ENCODE measurements at places on chromosomes 11 and 22.

- no peak for DNase-seq
Observed at GRCh38 chr11:16780698-16781550, 42.5 kb downstream of the C11orf58 start.

GRCh38 chr11:113110046-113110445 lies 148.8 kb downstream of the NCAM1 start:
- DNase-seq: no peak

GRCh38 chr22:35601743-35602615 lies 15.2 kb downstream of the MB start:
- DNase-seq: no peak

DNA sequence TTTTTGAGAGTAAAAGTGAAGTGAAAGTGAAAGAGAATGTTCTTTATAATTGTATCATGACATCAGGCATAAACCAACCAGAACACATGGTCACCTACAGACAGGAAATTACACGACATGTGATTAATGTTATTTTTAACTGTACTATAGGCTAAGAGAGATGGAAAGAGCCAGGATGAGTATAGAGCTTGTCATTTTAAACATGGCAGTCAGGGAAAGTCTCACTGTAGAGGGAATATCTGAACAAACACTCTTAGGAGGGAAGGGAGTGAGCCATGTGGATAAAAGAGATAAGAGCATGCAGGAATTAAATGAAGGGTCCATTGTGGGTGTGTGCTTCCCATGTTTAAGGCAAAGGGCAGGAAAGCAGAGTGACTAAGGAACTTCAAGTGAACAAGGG lies 599.1 kb upstream of the FAT3 start:
- DNase-seq: no peak

DNA sequence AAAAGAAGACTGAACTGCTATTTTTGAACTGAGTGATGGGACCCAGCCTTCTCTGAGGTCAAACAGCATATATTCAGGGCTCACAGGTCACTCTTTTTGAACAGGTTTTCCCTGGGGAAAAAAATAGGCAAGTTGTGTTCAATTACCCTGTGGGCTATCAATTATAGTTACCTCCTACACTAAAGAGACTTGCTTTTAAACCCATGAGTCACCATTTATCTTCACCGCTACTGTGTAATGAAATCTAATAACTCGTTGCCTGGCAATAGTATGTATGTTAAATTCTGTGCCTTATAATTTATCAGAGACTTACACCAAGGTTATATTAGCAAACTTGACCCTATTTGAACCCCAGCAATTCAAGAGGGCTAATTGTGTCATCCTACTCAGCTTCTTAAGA lies 98.5 kb downstream of the CYP2R1 start:
- DNase-seq: no peak

GRCh38 chr11:72669527-72669926 lies 4.7 kb downstream of the PDE2A start:
- DNase-seq: no peak

DNA sequence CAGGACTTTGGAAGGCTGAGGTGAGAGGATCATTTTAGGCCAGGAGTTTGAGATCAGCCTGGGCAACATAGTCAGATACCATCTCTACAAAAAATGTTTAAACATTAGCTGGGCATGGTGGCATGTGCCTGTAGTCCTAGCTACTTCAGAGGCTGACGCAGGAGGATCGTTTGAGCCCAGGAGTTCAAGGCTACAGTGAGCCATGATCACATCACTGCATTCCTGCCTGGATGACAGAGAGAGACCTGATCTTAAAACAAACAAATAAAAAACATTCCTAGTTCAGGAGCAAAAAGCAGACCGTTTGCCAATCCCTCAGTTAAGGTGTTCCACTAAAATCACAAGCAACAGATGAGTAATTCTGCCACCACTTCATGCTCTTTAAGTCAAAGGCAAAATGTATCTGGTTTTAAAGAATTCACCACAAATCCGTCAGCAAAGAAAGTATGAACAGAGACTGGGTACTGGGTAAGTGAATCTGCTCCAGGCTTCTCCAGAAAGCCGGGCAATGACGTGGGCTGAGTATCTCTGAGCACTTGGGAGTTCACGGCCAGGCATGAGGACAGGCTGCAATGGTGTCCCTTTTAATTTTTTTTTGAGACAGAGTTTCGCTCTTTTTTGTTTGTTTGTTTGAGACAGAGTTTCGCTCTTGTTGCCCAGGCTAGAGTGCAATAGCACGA lies 19.5 kb downstream of the CLTCL1 start:
- DNase-seq: no peak

DNA sequence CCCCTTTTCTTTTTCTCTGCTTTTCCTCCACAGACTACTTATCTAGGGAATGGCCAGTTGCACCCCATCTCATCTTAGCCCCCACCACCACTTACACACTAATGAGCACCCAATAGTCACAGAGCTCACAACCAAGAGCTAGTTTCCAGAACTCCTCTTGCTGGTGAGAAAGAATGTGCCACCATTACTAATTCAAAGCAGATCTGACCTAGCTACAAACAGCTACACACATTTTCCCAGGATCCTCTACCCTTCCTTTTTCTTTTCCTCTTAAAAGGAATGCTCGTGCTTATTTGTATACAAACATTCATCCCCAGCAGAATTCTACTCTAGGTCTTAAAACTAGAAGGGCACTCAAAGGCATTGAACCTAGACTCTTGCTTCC lies 136.8 kb downstream of the CD44 start:
- no peak for DNase-seq

- DNase-seq: no peak
Observed at GRCh38 chr11:125071435-125071834, 8.3 kb downstream of the SLC37A2 start.

DNA sequence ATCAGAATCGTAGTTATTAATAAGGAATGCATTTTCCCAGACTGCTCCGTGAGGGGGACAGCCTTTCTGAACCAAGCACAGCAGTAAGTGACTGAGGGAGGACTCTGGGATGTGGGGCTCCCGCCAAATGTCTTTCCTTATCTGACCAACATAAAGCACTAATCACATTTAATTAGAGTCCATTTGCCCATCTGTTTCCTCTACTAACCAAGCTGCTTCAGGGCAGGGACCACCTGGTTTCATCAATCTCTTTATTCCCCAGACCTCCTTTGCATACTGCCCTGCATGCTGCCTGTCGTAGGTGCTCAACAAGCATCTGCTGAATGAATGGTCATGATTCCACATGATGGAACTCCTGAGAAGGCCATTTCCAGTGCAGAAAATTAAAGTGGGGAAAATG lies 29.4 kb downstream of the SMCO4 start:
- peak; percentile 94 for DNase-seq

GRCh38 chr11:62732830-62733229 lies 4.5 kb downstream of the TTC9C start:
- DNase-seq: peak; percentile 26

DNA sequence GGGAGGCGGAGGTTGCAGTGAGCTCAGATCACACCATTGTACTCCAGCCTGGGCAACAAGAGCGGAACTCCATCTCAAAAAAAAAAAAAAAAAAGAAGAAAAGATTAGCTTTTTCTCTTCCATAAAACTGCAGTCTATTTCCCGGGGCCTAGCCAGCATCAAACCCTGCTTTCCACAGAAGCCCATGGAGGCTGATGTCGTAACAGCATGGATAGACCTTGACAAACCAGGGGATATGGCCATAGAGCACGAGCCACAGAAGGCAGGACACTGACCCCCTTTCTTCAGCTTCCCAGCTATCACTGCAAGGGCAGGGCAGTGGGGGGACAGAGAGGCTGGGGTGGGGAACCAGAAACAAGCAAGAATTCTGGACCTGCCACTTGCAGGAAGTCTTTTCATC lies 21.5 kb downstream of the HPS4 start:
- no peak for DNase-seq

- DNase-seq: no peak
Observed at GRCh38 chr22:48098243-48098920, 1335.9 kb downstream of the TBC1D22A start.

- no peak for DNase-seq
Observed at GRCh38 chr22:50687829-50688228, 15.2 kb downstream of the SHANK3 start.

DNA sequence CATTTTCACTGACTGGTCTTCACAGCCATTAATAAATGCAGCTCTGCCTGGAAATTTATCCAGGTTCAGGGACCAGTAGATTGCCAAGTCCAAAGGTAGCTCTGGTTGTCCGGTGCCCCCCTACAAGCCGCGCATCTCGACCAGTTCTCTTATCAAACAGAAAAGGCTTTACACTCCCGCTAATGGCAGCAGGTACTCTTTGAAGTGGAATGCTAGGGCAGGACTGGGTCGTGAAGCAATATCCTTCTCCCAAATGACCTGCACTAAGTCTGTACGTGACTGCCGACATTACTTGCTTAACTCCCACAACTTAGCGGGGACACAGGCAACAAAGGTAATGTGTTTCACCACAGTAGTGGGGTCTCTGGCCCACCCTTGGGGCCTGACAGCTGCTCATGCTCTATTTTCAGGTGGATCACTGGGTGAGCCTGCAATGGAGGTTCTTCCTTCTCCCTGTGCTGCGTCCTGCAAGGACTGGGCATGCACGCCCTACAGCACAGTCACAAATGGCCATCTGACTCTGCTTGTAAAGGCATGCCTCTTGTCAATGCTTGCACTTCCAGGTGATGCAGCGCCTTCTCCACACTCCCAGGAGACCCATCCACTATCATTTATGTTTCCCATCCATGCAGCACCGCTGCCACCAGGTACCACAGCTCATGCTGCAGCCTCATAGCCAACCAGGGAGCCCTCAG lies 96.1 kb upstream of the CTSC start:
- DNase-seq: no peak

DNA sequence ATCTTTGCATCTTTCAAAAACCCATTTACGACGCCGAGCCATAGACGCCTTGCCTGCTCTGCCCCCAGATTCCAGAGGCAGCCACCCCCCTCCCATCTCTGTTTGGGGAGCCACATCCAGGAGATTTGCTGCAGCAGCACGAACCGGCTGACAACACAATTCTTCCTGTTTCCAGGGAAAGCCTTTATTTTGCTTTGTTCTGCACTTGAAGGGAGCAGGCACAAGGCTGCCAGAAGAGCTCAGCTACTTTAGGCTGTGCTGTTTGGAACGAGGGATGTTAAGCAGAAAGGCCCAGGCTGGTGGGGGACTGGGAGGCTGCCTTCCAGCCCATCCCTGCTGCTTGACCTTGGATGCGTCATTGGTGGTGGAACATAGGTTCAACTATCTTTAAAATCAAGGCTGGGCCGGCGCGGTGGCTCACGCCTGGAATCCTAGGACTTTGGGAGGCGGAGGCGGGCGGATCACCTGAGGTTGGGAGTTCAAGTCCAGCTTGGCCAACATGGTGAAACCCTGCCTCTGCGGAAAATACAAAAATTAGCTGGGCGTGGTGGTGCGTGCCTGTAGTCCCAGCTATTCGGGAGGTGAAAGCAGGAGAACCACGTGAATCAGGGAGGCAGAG lies 243.9 kb downstream of the MIAT start:
- no peak for DNase-seq

DNA sequence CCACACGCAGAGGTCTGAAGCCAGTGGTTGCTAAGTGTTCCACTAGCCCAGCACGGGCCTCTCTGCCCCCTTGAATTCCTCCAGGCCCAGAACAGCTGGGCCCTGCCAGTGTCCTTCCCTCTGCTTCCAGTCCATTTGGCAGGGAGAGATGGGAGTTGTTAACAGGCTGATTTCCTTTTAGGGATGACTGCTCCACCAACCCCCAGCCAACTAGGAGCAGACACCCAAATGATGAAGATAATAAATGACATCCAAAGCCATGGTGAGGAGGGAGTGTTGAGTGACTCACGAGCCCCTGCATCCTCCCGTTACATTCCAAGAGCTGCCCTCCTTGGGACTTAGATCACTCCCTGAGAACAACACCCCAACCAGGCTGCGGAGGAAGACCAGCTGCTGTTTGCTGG lies 20.6 kb downstream of the PARVA start:
- no peak for DNase-seq

- no peak for DNase-seq
Observed at GRCh38 chr11:78659326-78660270, 84.9 kb upstream of the NARS2 start.

DNA sequence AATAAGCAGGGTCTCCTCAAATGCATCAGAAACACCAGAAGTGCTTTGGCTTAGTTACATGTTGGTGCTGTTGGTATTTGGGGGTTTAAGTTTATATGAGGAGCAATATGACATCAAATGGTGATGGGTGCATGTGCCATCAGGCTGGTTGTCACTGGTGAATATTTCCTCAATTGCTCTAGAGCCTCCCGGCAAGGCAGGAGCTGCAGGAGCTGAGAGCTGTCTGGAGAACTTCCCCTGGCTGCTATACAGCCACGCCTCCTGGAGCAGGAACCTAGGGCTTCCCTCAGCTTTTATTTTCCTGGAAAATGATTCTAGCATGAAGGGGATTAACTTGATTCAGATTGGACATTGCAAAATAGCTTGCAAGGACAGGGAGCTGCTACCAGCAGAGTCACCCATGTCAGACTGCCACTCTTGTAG lies 15.8 kb downstream of the IGLL5 start:
- peak; percentile 16 for DNase-seq

GRCh38 chr22:20428496-20429253 lies 8.9 kb downstream of the SCARF2 start:
- DNase-seq: no peak

DNA sequence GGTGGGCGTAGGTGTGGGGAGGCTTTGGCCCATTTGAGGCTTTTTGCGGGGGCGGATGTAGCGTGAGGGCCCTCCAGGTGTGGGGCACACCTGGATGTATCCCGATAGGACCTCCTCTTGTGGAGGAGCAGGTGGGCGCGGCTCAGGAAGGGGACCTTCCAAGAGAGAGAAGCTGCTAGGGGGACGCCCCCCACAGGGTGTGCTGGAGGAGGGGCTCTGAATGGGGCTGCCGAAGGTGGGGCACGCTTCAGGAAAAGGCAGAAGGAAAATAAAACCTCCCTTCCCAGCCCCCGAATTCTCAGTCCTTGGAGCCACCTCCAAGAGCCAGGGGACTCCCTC lies 621 bp downstream of the SGSM1 start:
- DNase-seq: no peak

DNA sequence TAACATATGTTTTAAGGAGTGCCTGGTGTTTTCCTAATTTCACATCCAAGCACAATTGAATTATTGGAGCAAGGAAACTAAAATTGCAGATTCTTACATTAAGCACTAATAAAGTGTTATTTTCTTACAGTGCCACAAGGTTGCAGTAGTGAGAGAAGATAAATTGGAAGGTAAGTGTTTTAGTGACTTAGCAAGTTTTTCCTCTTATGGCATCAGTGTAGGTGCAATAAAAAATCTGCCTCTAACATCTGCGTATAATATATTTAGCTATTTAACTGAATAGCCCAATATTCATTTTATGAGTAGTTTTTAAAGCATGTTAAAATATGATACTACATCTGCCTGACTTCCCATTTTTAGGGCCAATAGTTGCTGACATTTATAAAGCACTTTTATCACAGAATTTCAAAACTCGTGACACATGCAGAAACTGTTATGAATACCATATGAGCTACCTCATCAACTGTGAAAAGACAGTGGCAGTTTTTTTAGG lies 19.0 kb downstream of the POLD3 start:
- DNase-seq: peak; percentile 38

DNA sequence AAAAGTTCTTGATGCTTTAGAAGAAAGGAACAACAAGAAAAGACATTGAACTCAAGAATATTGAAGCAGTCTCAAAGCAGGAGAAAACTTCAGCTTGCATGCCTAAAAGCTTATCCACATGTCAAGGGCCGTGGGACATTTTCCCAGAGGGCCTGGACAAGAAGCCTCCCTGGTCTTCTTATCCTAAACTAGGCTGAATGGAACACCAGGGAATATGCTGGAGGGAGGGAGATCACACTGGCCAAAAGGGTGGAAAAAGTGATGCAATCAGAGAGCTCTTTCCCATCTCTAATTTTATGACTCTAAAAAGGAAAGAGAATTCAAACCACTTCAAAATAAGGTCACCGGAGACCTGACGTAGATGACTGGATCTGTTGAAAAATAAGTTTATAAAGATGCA lies 107.2 kb downstream of the MPPED2 start:
- DNase-seq: no peak

GRCh38 chr22:37626144-37626543 lies 13.3 kb upstream of the SH3BP1 start:
- DNase-seq: no peak
